ENCODE measurements at places on chromosomes 1 and 21.

GRCh38 chr1:18560692-18561091, 70.0 kb upstream of the PAX7 start:
- no peak for DNase-seq

DNA sequence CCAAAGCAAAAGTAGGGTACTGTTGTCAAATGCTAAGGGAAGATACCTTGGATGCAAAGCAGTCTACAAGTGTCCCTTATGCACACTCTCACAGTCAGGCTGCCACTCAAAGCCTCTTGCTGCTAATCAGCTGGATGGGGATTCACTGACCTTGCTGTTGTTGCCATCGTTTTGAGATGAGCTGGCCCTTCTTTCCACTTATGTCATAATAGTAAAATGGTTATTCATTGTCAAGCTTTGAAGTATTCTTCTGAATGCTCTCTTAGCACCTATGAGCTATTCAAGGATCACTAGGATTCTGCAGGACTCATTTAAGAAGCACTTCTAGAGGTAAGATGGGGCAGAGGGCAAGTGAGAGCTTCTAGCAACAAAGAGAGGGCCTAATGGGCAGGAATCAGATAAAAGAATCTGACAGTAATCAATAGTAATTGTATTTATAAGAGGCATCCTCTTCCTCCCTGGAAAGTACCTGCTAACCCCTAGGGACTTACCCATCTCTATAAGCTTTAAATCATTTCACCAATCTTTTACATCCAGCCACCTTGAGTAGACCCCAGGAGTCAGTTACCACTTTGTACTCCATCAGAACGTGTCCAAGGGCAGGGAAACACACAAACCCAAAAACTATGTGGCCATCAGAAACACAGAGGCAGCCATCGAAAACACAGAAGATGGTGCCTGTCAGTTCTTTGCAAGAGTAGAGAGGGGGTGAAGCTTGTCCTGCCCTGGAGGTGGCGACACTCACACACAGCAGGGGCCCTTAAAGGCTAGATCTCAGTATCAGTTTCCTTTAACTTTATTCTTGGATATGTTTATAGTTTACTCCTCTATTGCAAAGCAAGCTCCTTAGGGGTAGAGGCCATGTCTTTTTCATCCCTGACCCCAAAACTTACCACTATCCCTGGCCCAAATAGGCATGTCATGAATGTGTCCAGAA, 103.7 kb upstream of the NFIA start:
- no peak for DNase-seq

- DNase-seq: peak; percentile 14
These were observed 4.2 kb upstream of the ZNF496 start for GRCh38 chr1:247335882-247336281.

DNA sequence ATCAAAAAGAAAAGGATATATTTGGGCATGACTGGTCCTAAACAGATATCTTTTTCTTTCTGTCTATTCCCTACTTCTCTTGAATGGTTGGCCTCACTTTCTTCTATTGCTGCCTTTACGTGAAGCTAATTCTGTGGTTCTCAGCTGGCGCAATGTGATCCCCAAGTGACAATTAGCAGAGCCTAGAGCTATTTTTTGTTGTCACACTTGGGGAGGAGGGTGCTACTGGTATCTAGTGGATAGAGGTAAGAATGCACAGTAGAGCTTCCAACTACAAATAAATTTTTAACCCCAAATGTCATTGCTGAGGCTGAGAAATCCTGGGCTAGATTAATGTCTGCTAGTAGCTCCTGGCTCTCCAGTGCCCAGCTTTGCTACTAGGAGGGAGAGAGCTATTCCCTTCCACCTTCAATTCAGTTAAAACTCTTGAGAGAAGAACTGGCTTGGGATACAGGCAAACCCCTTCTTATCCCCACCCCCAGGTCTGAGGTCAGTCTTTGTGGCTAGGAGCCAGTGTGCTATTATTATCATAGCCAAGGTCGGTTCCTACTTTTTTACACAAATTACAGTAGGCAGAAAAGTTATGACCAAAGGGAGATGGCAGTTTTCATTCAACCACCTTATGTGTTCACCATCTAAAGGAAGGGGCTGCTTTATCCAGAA, 102.1 kb downstream of the SNX7 start:
- peak; percentile 17 for DNase-seq

DNA sequence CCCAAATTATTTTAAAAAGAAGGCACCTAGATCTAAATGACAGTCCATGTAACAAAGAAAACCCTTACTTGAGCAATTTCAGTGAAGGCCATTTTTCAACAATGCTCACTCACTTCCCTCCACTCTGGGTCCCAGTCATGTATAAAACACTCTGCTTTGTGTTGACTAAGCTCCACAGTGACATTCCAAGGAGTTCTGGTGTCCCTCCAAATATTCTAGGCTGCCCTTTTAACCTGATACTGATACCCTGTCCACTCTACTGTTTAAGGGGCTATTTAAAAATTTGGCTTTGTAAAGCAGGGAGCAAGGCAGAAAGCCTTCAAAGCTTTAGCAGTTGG, 73.6 kb downstream of the GNG12 start:
- no peak for DNase-seq

DNA sequence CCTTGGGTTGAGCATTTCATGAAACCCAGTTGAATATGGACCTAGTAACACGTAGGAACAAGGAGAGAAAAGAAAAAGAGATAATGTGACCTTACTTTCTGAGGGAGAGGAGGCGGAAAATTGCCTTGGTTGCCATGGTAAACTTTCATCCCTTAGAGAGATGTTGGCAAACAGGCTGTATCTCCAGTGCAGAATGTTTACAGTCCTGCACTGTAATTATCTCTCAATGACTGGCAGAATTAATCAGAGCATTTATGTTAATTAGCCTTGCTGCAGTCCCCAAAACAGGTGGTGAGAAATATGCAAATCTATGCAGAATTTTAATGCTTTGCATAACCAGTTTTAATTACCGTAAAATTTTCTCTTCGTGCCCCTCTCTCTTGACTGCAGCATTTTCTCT, 147.3 kb downstream of the CD247 start:
- DNase-seq: no peak

DNA sequence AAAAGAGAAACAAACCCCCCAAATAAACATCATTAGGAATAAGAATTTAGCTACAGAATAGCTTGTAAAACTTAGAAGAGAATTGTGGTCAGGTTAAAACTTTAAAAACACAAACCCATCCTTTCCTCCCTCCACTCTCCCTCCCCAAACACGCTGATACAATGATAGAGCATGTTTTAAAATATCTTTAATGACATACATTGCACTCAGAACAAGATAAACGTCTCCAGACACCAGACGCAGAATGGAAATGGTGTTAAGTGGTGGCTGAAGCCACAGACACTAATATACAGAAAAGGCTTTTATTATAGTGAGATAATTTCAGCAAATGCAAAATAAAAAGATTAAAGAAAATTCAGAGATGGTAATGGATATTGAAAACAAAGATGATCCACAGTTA, 58.9 kb upstream of the SAMD13 start:
- DNase-seq: no peak

GRCh38 chr1:64683419-64683818, 61.5 kb upstream of the RAVER2 start:
- DNase-seq: no peak

DNA sequence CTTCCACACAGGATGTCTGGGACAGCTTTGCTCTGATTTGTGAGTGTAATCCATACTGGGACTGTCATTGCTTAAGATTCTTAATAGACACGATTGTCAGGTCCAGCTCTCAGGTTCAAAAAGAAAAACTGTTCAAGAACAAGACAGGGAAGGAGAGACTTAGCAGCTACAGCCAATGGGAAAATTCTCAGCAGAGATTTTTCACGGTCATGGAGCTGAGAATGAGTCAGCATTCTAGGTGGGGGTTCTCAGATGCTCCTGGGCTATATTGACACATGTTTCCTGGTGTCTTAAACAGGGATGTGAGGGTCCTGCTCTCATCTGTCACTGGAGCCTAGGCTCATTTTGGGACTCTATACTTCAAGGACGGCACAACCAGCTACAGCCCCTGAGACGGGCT, 318.3 kb downstream of the RRAGC start:
- DNase-seq: no peak

GRCh38 chr21:14403681-14404318, 20.9 kb upstream of the HSPA13 start:
- peak; percentile 22 for DNase-seq

- peak; percentile 59 for DNase-seq
These were observed 55.2 kb upstream of the KAZN start for GRCh38 chr1:14543191-14543840.

GRCh38 chr21:44783020-44783696, 18.5 kb downstream of the UBE2G2 start:
- no peak for DNase-seq

DNA sequence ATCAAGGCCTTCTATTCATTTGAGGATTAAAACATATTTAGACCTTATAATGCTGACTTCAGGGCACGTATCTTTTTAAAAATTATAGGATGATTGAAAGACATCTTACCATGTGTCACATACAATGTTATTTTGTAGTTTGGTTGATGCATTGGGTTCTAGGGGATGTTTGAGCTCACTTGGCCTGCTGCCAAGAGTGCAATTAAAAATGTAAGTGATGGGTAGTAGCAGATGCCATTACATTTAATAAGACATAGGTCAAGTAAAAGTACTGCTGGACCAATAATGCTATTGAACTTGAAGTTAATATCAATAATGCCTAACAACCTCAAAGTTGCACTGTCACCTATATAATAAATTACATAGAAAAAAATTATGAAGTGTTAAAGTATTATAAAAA, 616.5 kb upstream of the RGS18 start:
- no peak for DNase-seq

DNA sequence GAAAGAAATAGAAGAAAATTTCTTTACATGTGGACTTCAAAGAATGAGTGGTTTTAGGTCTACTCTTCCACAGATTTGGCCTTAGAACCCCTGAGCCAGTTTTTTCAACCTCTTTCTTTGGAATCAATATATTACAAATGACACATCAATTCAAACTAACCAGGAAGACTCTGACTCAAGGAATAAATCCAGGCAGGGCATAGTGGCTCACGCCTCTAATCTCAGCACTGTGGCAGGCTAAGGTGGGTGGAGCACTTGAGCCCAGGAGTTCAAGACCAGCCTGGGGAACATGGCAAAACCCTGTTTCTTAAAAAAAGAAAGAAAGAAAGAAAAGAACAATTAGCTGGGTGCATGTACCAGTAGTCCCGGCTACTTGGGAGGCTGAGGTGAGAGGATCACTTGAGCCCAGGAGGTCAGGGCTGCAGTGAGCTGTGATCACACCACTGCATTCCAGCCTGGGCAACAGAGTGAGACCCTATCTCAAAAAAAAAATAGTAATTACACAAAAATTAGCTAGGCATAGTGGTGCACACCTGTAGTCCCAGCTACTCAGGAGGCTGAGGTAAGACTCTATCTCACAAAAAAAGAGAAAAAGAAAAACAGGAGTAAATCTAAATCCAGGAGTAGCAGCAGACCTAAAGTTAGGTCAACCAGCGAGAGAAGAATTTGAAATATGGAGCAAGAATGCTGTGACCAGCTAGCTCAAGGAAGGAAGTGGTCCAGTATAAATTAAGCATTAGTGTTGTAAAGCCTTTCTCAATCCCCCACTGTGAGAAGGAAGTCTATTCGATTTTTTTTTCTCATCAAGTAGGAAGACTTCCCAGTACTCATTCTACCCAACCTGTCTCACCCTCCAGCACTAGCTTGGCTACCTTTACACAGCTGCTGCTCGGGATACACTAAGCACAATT, 1.9 kb downstream of the SORT1 start:
- peak; percentile 81 for DNase-seq

DNA sequence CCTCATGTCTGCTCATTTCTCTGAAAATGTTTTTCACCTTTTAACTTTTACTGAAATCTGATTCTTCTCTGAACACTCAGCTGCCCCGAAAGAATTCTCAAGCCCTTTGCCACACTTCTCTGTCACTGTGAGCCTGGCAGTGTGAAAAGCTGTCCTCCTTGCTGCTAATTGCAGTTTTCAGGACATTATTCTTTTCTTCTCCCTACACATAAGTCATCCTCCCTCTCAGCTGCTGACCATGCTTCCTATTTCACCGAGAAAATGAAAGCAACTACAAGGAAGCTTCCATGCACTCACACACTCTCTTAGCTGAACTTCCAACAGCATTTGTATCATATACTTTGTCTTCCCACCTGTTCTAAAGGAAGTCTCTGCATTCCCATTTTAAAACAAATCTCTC, 15.8 kb downstream of the OLFM3 start:
- DNase-seq: no peak

DNA sequence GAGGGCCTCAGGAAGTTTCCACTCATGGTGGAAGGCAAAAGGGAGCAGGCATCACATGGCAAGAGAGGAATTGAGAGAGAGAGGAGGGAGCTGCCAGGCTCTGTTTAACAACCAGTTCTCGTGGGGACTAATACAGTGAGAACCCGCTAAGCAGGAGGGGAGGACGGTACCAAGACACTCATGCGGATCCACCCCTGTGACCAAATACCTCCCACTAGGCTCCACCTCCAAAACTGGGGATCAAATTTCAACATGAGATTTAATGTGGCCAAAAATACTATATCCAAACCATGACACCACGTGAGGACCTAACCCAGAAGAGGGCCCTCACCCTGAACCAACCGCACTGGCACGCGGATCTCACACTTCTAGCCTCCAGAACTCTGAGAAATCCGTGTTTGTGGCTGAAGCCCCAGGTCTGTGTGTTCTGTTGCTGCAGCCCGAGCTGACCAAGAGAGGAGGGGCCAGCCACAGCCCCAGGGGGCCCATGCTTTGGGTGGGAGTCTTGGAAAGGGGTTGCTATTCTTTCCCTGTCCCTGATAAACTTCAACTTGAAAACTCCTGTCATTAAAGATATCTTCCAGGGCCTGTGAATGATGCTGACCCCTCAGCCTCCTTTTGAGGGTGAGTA, 32.0 kb downstream of the TRIM67 start:
- DNase-seq: no peak

- no peak for DNase-seq
These were observed 63.4 kb downstream of the TRIM11 start for GRCh38 chr1:228343191-228343661.

GRCh38 chr1:32023351-32023750, 9.7 kb downstream of the KHDRBS1 start:
- DNase-seq: no peak

DNA sequence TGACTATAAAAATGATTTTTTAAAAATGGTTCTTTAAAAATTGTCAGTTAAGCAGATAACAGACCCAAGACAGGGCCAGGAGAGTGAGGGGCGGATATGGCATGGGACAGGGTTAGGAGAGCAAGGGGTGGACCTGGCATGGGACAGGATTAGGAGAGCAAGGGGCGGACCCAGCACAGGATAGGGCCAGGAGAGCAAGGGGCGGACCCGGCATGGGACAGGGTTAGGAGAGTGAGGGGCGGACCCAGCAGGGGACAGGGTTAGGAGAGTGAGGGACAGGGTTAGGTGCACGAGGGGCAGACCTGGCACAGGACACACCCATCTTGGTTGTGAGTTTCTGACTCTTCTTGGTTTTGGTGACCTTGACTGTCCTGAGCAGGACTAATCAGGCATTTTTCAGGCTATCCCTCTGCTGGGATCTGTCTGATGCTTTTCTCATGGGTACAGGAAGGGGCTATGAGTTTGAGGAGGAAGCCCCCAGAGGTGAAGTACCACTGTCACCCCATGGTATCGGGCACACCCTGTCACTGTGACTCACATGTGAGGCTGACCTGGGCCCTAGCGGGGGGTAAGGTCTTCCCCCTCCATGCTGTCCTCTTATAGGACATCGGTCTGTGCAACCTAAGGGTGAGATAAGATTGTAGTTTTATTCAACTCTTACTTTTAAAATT, 159.0 kb upstream of the COL6A1 start:
- no peak for DNase-seq

All from inflammatory macrophage (primary cell).